ENCODE measurements at places on chromosomes 5 and 9.

GRCh38 chr5:52684051-52684450, 103.7 kb upstream of the ITGA1 start:
- no peak for DNase-seq

GRCh38 chr9:94900222-94901018, 173.9 kb downstream of the AOPEP start:
- DNase-seq, result no peak

DNA sequence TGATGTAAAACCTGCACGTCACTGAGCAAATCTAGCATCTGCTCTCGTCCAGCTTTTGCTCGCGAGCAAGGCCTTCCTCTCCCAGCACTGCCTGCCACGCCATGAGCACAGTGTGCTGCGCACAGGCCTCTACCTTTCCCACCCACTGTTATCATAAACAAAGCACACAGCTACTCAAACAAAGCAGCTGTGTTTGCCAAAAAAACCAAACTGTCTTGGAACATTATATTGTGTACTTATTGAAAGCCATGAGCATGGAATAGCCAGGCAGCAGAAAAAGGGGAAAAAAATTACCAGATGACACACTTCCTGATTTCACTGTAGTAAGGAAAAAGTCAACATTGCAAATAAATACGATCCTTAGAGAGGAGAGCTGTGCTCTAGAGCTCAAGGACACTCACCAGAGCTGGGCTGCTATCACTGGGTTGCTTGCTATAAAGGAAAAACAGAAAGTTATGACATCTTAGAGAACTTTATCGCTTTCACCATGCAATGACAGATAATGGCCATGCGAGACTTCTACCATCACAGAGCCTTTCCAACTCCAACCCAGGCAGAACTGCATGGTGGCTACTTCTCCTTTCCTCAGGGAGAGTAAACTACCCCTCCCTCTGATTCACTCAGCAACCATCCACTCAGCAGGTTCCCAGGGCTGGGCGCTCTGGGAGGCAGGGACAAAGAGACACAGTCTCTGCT, 69.6 kb downstream of the EPB41L4B start:
- DNase-seq, result no peak

DNA sequence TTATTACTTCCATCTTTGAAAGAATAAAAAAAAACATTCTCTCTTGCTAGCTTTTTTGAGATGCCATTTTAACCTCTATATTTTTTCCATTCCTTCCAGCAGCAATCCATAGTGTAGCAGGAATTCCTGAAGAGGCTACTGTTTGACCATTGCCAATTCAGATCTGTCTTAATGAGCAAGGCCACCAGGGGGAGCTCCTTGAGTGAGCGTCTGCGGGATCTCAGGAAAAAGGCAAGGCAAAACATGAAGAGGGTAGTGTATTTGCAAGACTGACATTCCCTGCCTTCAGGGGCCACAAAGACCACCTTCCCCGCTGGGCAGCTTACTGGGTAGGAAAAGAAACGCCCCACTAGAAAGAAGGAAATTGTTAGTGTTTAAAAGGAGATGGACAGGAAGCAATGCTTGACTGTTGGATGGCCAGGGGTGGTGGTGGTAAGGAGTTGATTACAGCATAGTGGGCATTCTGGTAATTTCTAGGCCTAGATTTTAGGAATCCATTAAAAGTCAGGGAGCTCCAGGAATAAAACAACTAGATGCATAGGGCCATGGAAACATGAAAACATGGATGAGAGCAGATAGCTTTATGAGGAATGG, 206.6 kb upstream of the HAPLN1 start:
- DNase-seq, result peak; percentile 20
